ENCODE measurements at places on chromosomes 11 and 22.
A peak's percentile ranks its signal among the peaks of the same experiment; 100 is the strongest.

- no peak for DNase-seq
Measured at GRCh38 chr11:7253800-7254199, 2.1 kb downstream of the SYT9 start.

DNA sequence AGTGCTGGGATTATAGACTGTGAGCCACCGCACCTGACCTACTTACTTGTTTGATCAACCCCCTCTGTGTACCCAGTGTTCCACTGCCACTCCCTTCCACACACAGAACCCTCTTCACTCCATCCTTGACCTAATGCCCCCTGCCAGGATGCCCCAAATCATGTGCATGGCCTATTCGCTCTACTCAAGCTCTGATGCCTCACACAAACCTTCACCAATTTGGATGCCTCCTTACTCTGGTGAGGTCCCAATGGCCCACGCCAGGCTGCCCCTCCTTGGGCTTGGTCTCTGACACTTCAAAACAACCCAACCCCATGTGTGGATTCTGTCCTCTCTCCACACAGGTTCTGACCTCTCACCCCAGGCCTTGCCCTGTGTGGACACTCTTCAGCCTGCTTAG is 9.4 kb upstream of the PSMC3 start:
- DNase-seq: no peak

DNA sequence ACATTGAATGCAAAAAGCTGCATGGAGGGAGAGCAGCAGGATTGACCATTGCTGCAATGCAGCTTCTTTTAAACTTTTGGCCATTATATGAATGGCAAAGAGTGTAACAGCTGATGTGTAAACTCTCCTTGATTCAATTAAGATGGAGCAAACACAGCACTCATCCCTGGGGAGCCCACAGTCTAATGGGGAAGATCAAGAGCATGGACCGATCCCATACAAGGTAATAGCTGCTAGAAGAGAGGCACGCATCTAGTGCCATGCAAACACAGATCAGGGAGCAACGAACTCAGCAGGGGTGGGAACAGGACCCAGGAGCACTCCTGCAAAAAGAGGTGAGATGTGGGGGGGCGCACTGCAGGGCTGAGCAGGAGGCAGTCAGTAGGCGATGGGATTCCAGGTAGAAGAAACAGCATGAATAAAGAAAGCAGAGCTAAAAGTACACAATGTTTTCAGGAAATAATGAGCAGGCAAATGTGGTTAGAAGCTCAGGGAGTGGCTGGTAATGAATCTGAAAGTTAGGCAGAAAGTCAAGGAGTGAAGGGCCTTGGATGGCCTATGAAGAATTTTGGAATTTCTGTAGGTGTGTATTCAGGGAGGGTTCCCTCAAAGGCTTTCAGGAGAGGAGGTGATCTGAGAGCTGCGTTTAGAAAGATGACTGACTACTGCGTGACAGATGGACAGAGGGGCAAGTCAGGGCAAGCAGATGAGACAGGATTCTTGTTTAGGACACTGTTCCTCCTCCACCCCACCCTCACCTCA is 17.2 kb upstream of the BMAL1 start:
- DNase-seq: no peak

DNA sequence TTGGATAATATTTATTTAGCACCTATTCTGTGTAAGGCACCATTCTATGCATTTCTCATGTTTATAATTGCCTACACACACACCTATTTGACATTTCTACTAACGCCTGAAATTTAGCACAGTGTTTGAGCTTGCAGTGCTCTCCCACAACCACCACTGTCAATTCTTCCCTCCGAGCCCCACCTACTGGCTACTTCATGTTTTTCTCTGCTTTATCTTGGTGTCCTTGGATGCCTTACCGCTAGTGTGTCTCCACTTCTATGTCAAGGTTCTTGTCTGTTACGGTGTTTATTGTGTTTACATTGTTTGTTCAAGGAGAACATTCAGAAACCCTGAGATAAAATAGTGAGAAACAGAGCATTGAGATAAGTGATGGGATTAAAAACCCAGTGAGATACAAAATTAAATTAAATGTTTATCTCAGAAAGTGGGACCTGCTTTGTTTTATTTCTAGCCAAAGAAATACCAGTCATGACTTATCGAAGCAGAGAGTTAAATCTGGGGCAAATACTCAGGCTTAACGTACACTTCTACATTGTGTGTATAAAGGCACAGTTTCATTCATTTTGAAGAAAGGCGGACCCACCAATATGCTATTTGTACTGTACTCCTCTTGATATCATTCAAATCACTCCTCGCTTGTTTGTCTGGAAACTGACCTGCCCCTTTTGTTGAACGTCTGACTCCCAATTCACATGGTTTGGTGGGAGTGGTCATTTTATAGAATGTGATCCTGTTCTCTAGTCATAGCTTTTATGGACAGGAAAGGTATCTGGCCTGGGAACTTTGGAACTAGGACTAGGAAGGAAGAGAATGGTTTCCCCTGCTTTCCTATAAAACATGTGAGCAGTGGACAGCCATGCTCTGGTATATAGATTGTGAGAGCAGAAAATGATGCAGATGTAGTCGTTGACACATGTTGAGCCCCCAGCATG is 39.2 kb upstream of the SLC36A4 start:
- DNase-seq: peak; percentile 80

DNA sequence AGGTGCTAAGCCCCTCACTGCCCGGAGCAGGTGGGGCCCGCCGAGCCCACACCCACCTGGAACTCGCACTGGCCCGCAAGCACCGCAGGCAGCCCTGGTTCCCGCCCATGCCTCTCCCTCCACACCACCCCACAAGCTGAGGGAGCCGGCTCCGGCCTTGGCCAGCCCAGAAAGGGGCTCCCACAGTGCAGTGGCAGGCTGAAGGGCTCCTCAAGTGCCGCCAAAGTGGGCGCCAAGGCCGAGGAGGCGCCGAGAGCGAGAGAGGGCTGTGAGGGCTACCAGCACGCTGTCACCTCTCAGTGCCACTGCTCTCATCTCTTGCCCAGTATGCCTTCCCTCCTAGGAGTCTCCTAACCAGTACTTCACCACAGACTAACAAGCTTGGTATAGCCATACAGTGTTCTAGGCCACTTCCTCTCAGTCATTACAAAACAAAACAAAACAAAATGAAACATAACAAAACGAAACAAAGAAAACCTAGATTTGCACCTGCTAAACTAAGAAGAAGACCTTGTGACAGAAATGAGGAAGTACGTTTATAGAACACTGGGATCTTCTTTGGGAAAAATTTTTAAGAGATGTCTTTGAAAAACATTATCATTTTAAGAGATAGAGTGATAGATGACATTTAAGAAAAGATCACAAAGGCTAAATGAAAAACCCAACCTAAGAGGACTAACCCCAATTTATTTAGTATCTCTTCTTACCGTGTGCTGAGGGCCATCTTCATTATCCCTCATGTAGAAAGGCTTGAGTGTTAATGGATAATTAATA is 47.7 kb upstream of the GAB2 start:
- DNase-seq: peak; percentile 67

DNA sequence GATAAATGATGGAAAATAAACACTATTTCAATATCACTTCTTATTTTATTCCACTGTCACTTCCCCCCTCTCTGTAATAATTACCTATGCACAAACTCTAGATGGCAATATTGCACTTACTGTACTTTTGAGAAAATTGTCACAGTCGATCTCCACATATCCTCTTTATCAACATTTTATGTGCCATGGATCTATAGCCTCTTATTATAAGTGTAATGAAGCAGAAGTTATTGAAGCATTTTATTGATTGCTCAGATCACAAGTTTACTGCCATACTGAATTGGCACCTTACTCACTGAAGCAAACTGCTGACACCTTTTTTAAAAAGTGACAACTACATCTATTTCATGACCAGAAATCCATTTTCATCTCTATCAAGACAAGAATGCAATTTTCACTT is 133.4 kb downstream of the DCDC1 start:
- DNase-seq: peak; percentile 27

- no peak for DNase-seq
Measured at GRCh38 chr22:29512031-29512430, 32.0 kb downstream of the NEFH start.

GRCh38 chr11:68026391-68027105 is 3.9 kb upstream of the NDUFS8 start:
- no peak for DNase-seq

DNA sequence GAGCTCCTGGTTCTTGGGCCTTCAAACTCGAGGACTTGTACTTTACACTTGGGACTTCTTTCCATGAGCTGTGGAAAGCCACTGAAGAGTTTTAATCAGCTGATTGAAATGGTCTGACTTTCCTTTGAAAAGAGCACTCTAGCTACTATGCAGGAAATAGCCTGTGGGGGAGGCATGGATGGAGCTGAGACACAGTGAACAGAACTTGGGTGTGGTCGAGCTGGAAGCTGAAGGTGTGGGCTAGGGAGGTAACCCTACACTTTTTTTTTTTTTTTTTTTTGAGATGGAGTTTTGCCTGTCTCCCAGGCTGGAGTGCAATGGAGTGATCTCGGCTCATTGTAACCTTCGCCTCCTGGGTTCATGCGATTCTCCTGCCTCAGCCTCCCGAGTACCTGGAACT is 17.5 kb upstream of the CAPRIN1 start:
- no peak for DNase-seq

- no peak for DNase-seq
Measured at GRCh38 chr22:50318356-50318697, 8.5 kb downstream of the DENND6B start.

GRCh38 chr11:105144887-105145286 is 5.3 kb upstream of the CARD18 start:
- no peak for DNase-seq

DNA sequence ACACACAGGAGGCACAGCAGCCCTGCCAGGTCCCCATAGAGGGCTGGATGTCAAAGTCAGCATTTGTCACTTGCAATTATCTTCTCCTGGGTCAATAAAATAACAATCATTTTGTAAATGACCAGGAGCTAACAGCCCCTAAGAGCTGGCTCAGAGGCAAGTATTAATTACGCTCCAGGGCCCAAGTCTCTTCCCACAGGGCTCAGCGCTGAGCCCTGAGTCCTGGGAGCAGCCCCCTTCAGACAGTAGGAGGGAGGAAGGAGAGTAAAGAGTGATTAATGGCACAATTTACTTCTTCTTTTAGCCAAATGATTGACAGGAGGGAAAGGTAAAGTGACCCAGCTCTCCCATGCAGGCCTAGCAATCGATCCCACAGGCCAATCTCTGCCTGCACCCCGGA is 99.0 kb upstream of the DRD2 start:
- no peak for DNase-seq

- DNase-seq: no peak
Measured at GRCh38 chr11:37107415-37107814, 509.4 kb upstream of the RAG2 start.

DNA sequence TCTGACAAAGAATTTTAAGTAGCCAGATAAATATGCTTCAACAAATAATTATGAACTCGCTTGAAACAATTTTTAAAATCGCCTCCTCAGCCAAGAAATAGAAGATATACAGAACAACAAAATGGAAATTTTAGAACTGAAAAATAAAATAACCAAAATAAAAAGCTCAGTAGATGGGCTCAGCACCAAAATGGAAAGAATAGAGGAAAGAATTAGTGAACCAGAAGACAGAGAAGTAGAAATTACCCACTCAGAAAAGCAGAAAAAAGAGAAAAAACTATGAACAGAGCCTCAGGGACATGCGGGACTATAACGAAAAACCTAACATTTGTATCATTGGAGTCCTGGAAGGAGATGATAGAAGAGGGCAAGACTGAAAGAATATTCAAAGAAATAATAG is 7.4 kb downstream of the COMMD9 start:
- DNase-seq: no peak

GRCh38 chr22:39966470-39966869 is 6.3 kb downstream of the TMA7B start:
- DNase-seq: no peak

DNA sequence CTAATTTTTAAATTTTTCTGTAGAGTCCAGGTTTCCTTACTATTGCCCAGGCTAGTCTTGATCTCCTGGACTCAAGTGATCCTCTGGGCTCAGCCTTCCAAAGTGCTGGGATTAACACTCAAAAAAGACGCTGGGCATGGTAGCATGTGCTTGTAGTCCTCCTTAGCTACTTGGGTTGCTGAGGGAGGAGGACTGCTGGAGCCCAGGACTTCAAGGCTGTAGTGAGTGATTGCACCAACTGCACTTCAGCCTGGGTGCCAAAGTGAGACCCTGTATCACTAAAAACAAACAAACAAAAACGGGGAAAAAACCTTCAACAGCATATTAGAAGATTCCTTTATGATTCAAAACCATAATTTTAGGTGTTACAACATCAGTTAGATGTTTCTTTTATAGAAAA is 44.6 kb downstream of the RSF1 start:
- no peak for DNase-seq

- DNase-seq: peak; percentile 66
Measured at GRCh38 chr11:95337175-95337957, 106.4 kb upstream of the SESN3 start.

- DNase-seq: no peak
Measured at GRCh38 chr11:93604008-93604660, 57.3 kb upstream of the CEP295 start.

- no peak for DNase-seq
Measured at GRCh38 chr11:46100670-46101069, 20.6 kb downstream of the PHF21A start.

GRCh38 chr22:44396021-44396726 is 83.4 kb upstream of the SHISAL1 start:
- DNase-seq: no peak

- DNase-seq: no peak
Measured at GRCh38 chr11:68016161-68016903, 6.2 kb downstream of the ALDH3B1 start.

Measured in common myeloid progenitor, CD34-positive (primary cell).